ENCODE measurements at places on chromosomes 5 and 9. TPM values are rescaled to one million over a fixed set of nuclear protein-coding genes. Genes with fewer than 3 reads are reported as not detected.
A peak's percentile ranks its signal among the peaks of the same experiment; 100 is the strongest.

DNA sequence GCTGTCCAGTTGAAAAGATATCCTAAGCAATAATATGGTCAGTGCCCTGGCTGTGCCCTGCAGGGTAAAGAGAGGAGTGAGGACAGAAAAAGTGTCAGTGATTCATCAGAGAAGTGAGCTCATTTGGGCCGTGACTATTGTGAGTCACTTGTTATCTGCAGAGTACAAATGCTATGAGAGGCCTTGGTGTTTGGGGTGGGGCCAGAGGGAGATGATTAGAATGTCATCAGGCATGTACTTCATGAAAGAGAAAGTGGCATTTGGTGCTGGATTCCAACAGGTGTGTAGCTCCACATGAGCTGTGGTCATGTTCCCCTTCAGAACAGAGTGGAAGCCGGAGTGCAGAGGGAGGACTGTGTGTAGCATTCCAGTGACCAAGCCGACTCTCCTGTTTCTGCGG lies 174.1 kb downstream of the KDM4C start:
- peaks cover 10% of the 10 kb centered on the region for H3K36me3 ChIP-seq
- DNase-seq: peak; percentile 51
- no peak overlapping the region for H3K4me3 ChIP-seq
- no peaks in the 10 kb centered on the region for H3K27me3 ChIP-seq
- H3K4me1 ChIP-seq: peaks cover 33% of the 10 kb centered on the region
- H3K27ac ChIP-seq: peak overlapping the region; percentile 75

DNA sequence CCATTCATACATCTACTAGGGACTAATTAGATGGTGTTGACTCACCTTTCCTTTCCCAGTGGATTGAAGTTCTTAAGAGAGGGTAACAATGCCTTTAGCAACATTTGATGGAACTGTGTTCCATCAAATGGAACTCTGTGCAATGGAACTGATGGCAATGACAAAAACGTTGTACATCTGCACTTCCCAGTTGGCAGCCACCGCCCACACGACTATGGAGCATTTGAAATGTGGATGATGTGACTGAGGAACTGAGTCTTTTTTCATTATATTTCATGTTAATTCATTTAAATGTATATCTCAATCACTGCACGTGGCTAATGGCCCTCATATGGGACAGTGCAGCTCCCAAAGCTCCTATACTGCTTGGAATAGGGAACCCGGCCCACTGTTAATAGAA lies 39.0 kb upstream of the ICE1 start:
- peaks cover 1% of the 10 kb centered on the region for H3K36me3 ChIP-seq
- no peaks in the 10 kb centered on the region for H3K4me1 ChIP-seq
- no peak for DNase-seq
- no peaks in the 10 kb centered on the region for H3K27me3 ChIP-seq
- no peak overlapping the region for H3K4me3 ChIP-seq

Gene RGS7BP
- total RNA-seq: not detected

DNA sequence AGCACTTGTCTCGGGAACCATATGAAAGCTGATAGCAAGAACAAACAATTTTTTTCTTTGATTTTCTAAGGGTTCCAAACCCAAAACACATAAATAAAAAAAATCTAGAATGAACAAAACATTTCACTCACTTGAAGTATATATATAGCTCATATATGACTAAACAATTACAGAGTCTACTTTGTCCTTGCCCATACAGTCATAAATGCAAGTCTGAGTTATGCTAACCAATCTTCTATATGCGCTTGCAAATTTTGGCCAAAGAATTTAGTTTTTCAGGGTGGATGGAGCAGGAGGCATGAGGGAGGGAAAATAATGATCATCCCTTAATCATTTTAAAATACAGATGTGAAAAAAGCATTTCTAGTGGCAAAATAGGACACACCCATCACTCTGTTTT lies 370.1 kb downstream of the BNC2 start:
- H3K36me3 ChIP-seq: no peaks in the 10 kb centered on the region
- H3K4me1 ChIP-seq: no peaks in the 10 kb centered on the region
- no peaks in the 10 kb centered on the region for H3K27me3 ChIP-seq
- no peak overlapping the region for H3K27ac ChIP-seq
- H3K4me3 ChIP-seq: no peak overlapping the region
- DNase-seq: no peak

Gene NPDC1
- total RNA-seq: 13.5 TPM

GRCh38 chr5:19930451-19930850 lies 57.5 kb downstream of the CDH18 start:
- no peaks in the 10 kb centered on the region for H3K27me3 ChIP-seq
- H3K4me1 ChIP-seq: no peaks in the 10 kb centered on the region
- no peaks in the 10 kb centered on the region for H3K36me3 ChIP-seq
- H3K4me3 ChIP-seq: no peak overlapping the region
- no peak overlapping the region for H3K27ac ChIP-seq
- no peak for DNase-seq

- peaks cover 9% of the 10 kb centered on the region for H3K4me1 ChIP-seq
- H3K36me3 ChIP-seq: no peaks in the 10 kb centered on the region
- no peak overlapping the region for H3K27ac ChIP-seq
Measured at GRCh38 chr5:36305571-36306326, 4.0 kb upstream of the RANBP3L start.

DNA sequence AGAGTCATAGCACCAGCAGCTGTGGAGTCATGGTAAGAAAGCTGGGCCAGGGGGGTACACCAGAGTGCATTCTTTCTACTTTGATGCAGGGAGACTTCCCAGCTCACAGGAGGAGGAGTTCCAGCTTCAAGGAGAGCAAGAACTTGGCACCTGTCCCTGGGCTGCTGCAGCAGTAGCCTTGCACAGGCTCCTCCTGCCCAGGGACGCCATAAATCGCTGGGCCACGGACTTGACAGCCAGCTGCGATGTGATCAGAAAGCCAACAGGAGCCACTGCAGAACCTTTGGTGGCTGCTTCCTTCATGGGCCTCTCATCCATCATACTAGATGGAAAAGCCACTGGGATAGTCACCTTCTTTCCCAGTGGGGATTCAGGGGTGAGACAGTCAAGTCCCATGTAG lies 234.7 kb downstream of the NMUR2 start:
- no peak for DNase-seq
- no peak overlapping the region for H3K4me3 ChIP-seq

Gene GDF9
- total RNA-seq: 0.29 TPM

DNA sequence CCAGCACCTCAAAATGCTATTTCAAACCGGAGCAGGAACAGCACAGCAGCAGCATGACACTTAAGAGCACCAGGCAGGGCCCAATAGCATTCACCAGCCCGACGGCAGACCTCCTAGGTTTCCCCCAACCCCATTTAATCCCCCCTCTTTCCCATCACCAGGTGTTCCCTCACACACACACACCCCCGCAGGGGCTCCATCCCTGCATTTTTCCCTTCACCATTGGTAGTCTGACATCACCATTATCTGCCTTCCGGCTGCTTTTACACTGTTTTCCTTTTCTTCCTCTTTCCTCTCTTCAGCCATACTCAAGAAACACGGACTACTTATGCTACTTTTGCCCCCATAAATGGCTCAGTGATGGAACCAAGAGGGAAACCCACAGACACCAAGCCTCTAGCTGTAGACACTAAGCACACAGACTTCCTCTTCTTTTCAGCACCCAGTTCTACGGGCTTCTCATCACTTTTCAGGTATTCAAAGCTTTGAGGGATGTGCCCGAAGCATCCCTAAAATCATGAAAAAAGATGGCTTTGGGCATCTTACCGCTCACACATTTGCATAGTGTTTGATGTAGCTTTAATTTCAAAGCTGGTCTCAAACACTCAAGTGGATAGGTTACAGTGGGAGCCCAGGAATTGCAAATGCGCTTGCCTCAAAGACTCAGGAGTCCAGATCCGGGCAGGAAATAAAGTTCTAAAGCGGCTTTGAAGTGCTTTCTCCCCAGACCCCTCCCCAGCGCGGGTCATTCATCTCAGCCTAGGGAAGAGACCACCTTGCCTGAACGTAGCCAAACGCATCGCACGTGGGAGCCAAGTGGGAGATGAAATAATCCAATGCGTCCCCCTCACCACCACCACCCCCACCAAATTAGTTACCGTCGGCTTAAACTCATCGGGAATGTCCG lies 141.5 kb downstream of the TSSK1B start:
- no peaks in the 10 kb centered on the region for H3K36me3 ChIP-seq
- H3K4me1 ChIP-seq: peaks cover 13% of the 10 kb centered on the region
- peaks cover 51% of the 10 kb centered on the region for H3K27me3 ChIP-seq

Gene PCDHA9
- not detected for total RNA-seq

Gene DPH7
- total RNA-seq: 33.7 TPM

- DNase-seq: no peak
- no peaks in the 10 kb centered on the region for H3K4me1 ChIP-seq
- no peak overlapping the region for H3K27ac ChIP-seq
- H3K27me3 ChIP-seq: no peaks in the 10 kb centered on the region
- no peak overlapping the region for H3K4me3 ChIP-seq
Measured at GRCh38 chr9:135297456-135298075, 182.0 kb upstream of the PPP1R26 start.

DNA sequence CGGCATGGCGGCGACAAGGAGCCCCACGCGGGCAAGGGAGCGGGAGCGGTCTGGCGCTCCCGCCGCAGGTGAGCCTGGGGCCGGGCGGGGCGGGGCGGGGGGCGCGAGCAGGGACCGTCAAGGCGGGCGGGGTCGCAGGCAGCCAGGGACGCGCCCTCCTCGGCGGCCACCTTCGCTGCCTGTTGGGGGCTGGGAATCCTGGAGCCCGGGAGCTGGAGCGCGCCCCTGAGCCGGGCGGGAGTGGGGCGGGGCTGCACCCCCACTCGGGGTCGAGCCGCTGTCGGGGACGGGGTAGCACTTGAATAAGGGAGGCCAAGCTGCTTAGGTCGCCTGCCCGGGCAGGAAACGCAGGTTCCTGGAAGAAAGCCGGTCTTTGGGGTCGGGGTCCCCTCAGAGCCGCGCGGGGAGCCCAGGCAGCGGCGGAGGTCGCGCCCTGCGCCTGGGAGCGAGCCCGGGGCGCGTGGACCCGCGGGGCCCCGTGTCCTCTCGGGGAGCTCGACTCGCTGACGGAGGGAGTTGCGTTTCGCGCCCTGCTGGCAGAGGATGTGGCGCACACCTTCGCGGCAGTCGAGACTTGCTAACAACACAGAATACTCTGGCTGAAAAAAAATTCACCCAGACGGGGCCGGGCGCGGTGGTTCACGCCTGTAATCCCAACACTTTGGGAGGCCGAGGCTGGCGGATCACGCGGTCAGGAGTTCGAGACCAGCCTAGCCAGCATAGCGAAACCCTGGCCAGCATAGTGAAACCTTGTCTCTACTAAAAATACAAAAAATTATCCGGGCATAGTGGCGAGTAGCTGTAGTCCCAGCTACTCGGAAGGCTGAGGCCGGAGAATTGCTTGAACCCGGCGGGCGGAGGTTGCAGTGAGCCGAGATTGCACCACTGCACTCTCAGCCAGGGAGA lies 552 bp downstream of the OTULINL start:
- H3K4me1 ChIP-seq: peaks cover 36% of the 10 kb centered on the region
- H3K36me3 ChIP-seq: peaks cover 15% of the 10 kb centered on the region
- peak overlapping the region; percentile 62 for H3K27ac ChIP-seq
- H3K4me3 ChIP-seq: peak overlapping the region; percentile 86
- peaks cover 17% of the 10 kb centered on the region for H3K27me3 ChIP-seq

GRCh38 chr5:115579747-115580173 lies 22.5 kb downstream of the TICAM2 start:
- H3K36me3 ChIP-seq: no peaks in the 10 kb centered on the region
- H3K4me1 ChIP-seq: no peaks in the 10 kb centered on the region
- H3K27me3 ChIP-seq: no peaks in the 10 kb centered on the region
- no peak overlapping the region for H3K27ac ChIP-seq
- DNase-seq: no peak
- no peak overlapping the region for H3K4me3 ChIP-seq

Gene PTPRD
- total RNA-seq: 0.16 TPM

Gene OR13D1
- total RNA-seq: not detected

DNA sequence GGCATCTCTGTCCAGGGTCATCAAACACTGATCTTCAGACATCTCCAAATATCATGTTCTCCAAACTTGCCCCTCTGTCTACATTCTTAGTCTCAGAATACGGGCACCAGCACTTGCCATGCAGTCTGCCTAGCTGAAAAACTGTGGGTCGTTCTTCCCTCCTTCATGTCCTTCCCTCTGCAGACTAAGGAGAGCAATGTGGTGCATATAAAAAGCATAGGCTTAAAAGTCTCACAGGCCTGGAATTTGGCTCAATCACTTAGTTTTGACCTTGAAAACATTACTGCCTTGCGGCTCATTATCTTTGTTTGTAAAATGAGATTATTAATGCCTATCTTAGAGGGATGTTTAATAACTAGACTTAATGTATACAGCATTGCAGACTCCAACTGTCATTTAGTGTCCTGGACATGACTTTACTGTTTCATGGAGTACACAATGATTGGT lies 362.8 kb downstream of the NPR3 start:
- H3K4me1 ChIP-seq: no peaks in the 10 kb centered on the region
- DNase-seq: no peak
- no peaks in the 10 kb centered on the region for H3K27me3 ChIP-seq
- no peak overlapping the region for H3K27ac ChIP-seq
- H3K36me3 ChIP-seq: no peaks in the 10 kb centered on the region
- H3K4me3 ChIP-seq: no peak overlapping the region

DNA sequence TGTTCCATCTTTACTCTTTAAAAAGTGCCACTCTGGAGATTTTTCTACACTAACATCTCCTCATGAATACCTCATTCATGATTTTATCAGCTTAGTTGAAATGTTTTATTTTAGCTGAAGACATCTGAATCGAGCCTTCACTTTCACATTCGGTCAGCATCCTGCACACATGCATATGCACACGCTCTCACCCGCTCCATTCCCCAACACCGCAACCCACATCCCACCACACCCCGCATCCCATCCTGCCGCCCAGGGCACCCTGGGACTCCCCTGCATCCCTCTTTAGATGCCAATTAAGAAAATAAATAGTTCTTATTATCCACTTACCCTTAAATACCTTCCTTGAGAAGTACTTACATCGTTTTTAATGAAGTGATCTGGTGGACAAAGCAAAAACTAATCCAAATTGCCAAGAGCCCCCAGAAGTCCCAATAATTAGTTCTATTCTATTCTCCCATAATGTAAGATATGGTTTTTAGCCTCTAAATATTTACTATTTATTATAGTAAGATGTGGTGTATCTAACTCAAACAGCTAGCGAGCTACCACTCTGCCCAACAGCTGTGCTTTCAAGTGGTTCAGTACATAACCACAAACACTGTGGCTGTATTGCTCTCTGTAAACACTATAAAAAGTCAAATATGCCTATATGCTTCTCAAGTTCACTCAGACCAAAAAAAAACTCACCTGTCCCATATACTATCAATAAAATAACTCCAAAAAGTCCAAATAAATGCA lies 38.2 kb downstream of the GZMK start:
- DNase-seq: peak; percentile 72
- H3K4me1 ChIP-seq: peaks cover 51% of the 10 kb centered on the region
- H3K27ac ChIP-seq: peak overlapping the region; percentile 83
- peaks cover 23% of the 10 kb centered on the region for H3K36me3 ChIP-seq

DNA sequence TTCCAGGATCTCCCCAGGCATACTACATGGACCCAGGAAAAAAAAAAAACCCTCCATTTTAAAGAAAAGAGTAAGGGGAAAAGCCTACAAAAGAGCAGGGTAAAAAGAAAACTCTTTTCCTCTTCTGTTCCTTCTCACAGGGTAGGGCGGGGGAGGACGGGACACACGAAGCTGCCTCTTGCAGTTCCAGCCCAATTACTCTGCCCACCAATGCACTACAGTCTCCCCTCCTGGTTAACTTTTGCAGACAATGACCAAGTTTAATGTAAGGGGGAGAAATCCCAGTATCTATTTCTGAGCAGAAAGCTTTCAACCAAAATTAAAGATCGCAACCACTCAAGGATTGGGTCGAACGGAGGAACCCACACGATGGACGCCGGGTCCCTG lies 1.3 kb downstream of the BRD3 start:
- no peaks in the 10 kb centered on the region for H3K36me3 ChIP-seq
- peak overlapping the region; percentile 92 for H3K27ac ChIP-seq
- peak overlapping the region; percentile 88 for H3K4me3 ChIP-seq
- H3K4me1 ChIP-seq: peaks cover 35% of the 10 kb centered on the region
- H3K27me3 ChIP-seq: peaks cover 19% of the 10 kb centered on the region
